ENCODE measurements at places on chromosomes 3 and 15. TPM values are rescaled to one million over a fixed set of nuclear protein-coding genes. Genes with fewer than 3 reads are reported as not detected.

DNA sequence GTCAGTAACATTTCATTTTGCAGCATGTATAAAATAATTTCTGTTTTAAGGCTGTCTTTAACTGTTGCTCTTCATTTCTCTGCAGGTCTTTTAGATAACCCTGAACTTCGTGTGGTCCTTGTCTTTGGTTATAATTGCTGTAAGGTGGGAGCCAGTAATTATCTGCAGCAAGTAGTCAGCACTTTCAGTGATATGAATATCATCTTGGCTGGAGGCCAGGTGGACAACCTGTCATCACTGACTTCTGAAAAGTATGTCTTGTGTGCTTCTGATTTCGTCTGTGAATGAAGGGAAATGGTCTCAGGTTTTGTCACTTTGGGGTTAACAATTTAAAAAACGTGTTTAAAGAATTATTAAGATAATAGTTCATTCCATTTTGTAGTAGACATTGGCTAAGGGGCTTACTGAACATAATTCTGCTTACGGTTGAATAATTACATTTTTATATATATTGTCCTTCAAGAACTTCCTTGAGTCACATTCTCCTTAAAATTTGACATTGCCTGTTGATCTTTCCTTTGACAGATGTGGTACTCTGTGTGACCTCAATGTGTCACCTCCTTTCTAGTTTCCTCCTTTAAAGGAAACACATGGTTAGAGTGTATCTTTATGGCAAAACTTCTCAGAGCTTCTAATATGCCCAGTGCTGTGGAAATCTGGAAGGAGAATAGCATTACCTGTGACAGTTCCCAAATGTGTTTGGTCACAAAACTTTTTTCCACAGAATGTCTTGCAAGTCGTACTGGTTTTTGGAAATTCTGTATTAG lies 26.3 kb downstream of the FBXO22 start:
- DNase-seq = no peak

DNA sequence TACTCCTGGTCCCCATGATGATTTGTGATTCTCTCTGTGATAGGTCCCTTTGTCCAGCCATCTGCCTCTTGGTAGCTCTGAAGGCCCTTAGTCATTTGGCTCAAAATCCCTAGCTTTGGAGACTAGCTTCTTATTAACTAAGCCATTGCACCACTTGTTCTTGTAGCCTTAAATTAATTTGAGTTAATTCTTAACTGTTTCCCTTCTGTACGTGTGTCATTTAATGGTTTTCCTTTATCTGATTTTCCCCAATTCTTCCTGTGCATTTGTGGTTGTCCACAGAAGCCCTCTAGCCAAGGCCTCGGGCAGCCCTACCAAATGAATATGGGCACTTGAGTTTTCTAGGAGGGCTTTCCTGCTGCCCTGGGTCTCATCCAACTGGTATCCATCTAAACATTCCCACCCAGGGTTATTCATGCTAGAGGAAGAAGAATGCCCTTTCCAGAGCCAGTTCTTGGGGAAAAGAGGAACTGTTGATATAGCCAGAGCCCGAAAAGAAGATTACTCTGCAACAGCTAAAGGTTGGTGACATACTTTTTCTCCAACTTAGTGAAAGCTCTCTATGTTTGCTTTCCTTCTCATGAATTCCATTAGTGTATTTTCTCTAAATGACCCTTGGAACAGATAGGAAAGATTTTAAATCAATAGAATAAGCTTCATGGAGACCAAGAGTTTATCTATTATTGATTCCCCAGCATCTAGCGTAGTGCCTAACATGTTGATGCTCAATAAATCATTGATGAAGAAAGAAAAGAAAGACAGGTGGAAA lies 44.2 kb upstream of the ZBTB38 start:
- no peak for DNase-seq

DNA sequence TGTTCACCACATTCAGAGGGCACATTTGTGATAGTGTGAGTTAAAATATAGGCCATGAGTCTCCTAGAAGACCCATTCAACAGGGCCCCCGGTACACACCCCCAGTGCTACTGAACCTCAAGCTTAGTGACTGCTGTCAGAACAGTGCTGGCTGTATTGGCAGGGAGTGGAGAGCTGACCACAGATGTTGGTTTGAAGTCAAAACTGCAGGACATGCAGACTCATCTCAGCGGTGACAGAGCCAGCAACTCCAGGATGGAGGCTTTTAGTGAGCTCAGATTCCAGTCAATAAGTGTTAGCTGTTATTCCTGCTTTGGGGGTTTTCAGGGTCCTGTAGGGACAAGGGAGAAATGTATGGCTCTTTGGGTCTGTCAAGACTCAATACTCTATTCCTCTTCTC lies 29.1 kb downstream of the PRR20G start:
- DNase-seq = no peak

DNA sequence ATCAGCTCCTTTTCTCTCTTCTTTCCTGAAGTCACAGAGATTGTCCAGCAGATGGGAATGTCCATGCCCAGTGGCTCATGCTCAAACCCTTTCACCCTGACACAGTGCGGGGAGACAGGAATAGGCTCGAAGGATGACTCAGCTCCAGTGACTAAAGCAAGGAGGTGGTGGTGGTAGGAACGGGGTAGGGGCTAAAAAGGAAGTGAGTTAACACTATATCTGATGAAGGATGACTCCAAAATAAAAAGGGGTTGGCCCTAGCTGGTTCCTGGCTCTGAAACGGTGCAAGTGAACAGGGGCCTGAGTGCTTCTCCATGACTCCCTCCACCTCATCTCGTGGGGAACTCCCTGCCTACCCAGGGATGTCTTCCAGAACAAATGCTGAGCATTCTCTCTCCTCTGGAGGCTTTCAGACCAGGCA lies 167.4 kb upstream of the LPP start:
- DNase-seq = no peak

- DNase-seq = peak; percentile 45
Measured at GRCh38 chr3:58307639-58308215, 1.4 kb downstream of the HTD2 start.

DNA sequence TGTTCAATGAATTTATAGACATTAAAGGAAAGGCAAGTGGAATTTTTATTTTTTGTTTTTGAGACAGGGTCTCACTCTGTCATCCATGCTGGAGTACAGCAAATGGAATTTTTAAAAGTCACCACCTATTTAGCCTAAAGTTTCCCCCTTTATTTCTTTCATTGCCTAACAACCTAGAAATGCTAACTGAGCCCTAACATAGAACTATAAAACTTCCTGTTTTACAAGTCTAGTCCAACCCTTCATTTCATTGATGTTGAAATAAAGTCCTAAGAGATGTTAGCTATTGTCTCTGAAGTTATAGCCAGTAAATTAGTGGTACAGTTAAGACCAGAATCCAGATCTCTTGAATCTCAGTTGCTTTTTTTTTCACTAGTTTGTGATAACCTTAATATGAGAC lies 39.0 kb downstream of the MAPK6 start:
- DNase-seq = no peak

DNA sequence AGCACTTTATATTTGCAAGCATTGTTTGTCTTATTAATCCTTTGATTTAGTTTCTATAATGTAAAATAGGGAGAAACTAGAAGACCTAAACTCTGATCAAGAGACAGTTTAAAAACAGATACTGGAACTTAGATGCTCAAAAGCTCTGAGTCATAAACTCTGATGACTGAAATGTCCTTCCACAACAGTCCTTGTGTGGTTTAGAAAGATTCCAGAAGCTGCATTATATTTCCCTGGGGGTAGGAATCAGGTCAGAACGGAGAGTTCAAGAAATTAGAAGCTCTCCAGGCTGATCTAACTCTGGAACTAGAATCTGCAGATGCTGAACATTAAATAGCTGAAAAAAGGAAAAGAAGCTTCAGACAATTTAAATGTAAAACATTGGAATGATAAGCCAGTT lies 18.3 kb upstream of the ONECUT1 start:
- no peak for DNase-seq

SLCO3A1 gene
- total RNA-seq = 37.8 TPM

SLC49A4 gene
- total RNA-seq = 16.8 TPM

STRA6 gene
- total RNA-seq = not detected

SI gene
- total RNA-seq = not detected

NIT2 gene
- total RNA-seq = 37.9 TPM

LIPH gene
- total RNA-seq = 0.41 TPM

ITIH3 gene
- total RNA-seq = 0.55 TPM
